ENCODE measurements at places on chromosomes 3 and 15.

DNA sequence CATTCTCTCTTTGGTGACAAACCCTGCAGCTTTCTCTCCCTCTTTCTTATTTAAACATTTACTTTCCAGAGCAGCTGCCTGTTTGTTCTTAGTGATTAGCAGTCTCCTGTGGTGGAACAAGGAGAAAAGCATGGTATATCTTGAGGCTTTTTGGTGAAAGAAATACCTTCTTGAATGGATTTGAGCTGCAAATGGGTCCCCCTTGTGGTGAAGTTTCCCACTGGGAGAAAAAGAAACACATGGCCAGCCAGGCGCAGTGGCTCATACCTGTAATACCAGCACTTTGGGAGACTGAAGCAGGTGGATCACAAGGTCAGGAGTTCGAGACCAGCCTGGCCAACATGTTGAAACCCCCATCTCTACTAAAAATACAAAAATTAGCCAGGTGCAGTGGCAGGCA lies 48.3 kb upstream of the ACP3 start:
- no peak for DNase-seq

GRCh38 chr3:136207489-136208115 lies 11.5 kb upstream of the MSL2 start:
- no peak for DNase-seq

GRCh38 chr15:81111510-81112470 lies 22.3 kb upstream of the CFAP161 start:
- DNase-seq = no peak

GRCh38 chr3:42195879-42196330 lies 70.1 kb downstream of the CCK start:
- DNase-seq = no peak

GRCh38 chr3:156161172-156161571 lies 40.8 kb downstream of the KCNAB1 start:
- no peak for DNase-seq
